ENCODE measurements at places on chromosomes 3 and 15. TPM values are rescaled to one million over a fixed set of nuclear protein-coding genes. Genes with fewer than 3 reads are reported as not detected.

DNA sequence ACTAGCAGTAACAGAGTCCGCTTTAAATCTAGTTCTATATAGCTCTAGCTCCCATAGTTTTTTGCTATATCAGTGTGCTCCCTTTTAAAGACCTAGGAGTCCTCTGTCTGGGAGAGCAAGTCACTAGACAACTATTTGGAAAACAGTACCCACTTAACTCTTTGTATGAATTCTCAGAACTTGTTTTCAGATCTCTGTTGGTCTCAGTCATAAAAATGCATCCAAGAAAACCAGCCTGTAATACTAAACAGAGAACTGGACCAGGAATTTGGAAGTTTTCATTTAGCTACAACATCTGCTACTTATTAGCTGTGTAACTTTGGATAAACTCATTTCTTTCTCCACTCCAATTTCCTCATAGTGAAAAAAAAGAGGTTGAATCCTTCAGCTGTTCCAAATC lies 56.9 kb upstream of the C3orf49 start:
- DNase-seq, result no peak

GRCh38 chr15:99509686-99510461 lies 55.9 kb upstream of the MEF2A start:
- DNase-seq, result no peak

DNA sequence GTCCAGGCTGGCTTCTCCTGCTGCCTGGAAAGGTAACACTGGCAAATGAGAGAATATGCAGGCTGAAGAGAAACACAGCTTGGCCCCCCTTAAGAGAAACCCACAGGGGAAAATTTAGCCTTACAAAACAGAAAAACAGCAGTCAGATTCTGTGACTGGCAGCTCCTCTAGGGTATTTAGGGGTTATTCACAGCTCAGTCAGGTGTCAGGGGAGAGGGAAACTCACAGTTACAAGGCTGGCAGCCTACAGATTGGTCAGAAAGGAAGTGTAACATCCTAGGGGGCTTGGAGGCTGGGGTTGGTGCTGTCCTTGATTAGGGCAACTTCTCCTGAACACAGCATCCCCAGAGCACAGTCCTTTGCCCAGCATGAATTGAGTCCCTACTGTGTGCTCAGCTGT lies 81.4 kb downstream of the SEMA5B start:
- DNase-seq, result no peak

DNA sequence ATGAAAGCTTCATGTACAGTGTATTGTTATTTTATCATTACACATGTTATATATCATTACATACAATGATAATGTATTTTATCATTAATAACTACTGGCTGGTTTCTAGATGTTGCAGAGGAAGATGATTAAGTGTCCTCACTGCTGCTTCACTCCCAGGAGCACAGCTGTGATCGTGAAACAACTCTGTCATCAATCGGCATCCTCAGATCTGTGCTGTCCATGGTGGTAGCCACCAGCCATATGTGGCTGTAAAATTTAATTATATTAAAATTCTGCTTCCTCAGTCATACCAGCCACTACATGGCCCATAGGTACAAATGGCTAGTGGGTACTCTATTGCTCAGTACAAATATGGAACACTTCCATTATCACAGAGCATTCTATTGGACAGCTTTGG lies 379.4 kb upstream of the CFAP20DC start:
- DNase-seq, result no peak

- DNase-seq, result no peak
Observed at GRCh38 chr3:136141891-136142290, 54.2 kb downstream of the MSL2 start.

The ECE2 gene
- total RNA-seq, result not detected

The PLCH1 gene
- 5.8 TPM for total RNA-seq

The GPR87 gene
- 7.0 TPM for total RNA-seq

Data from hepatocyte (in vitro differentiated cells).